ENCODE measurements at places on chromosomes 4 and X.

DNA sequence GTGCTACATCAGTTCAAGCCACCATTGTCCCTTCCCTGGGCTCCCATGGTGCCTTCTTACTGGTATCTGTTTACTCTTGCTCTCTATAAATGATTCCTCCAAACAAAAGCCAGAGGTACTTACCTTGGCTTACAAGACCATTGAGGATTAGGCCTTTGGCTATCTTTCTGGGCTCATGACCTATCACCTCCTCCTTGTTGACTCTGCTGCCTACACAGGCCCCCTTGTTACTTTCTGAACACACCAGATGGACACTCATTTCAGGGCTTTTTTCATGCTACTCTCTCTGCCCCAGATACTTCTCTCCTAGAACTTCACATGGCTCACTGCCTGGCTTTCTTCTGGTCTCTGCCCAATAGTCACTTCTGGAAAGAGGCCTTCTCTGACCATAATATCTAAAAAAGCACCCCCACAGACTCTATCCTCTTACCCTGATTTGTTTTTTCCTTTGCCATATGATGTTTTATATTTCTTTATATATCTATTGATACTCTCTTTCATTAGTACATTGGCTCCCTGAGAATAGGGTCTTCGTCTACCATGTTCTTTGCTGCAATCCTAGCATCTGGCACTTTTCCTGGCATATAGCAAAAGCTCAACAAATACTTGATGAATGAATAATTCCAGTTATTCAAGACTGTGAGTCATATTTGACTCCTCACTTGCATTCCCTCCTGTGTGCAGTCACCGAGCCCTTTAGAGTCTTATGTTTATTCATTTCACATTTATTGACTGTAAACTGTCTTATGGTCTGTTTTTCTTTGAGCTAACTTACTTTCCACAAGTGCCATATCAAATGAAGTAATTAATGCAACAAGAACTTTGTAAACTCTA lies 27.1 kb upstream of the TAPT1 start:
- H3K27ac ChIP-seq: no peak overlapping the region
- no peaks in the 10 kb centered on the region for H3K27me3 ChIP-seq
- H3K4me1 ChIP-seq: no peaks in the 10 kb centered on the region
- DNase-seq: no peak
- peaks cover 48% of the 10 kb centered on the region for H3K36me3 ChIP-seq
- H3K4me3 ChIP-seq: no peak overlapping the region

DNA sequence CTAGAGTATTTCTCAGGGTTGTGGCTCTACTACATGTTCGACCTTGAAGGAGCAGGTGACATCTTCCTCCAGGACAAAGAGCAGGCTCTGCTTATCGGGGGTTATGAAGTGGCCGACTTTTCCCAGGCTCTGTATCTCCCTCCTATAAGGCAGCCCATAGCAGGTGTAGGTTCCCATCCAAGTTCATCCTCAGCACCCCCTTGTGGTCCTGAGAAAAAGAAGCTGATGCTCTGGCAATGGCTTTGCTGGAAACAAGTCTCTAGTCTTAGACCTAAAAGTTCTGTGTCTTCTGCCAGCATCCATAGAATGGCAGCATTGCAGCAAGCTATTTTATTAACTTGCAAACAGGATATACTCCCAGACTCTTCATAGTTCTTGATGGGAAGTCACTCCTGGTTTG lies 836.6 kb upstream of the PRKX start:
- no peak overlapping the region for H3K4me3 ChIP-seq
- no peak for DNase-seq
- H3K27ac ChIP-seq: no peak overlapping the region
- H3K27me3 ChIP-seq: no peaks in the 10 kb centered on the region
- no peaks in the 10 kb centered on the region for H3K36me3 ChIP-seq

DNA sequence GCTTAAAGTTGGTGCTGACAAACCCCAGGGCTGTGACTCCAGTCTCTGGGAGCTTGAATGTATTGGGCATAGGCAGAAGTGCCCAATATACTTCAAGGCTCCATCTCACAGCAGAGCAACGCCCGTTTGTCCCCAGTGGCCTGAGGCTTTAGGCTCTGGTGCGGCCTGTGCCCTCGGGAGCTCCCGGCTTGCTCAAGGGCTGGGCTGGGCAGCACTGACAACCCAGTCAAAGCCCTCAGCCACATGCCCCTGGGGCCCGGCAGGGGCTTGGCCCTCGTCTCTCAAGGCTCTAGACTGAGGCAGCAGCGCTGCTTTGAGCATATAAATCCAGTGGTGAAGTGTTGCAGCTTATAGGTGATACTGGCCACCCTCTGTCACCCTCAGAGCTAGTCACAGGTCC lies 203.7 kb downstream of the AFAP1 start:
- no peak for DNase-seq
- no peak overlapping the region for H3K27ac ChIP-seq
- no peak overlapping the region for H3K4me3 ChIP-seq
- H3K4me1 ChIP-seq: no peaks in the 10 kb centered on the region
- no peaks in the 10 kb centered on the region for H3K27me3 ChIP-seq

- no peak for DNase-seq
- peaks cover 6% of the 10 kb centered on the region for H3K27me3 ChIP-seq
- no peaks in the 10 kb centered on the region for H3K4me1 ChIP-seq
- no peak overlapping the region for H3K4me3 ChIP-seq
Observed at GRCh38 chrX:2548711-2549423, 48.1 kb upstream of the DHRSX start.

DNA sequence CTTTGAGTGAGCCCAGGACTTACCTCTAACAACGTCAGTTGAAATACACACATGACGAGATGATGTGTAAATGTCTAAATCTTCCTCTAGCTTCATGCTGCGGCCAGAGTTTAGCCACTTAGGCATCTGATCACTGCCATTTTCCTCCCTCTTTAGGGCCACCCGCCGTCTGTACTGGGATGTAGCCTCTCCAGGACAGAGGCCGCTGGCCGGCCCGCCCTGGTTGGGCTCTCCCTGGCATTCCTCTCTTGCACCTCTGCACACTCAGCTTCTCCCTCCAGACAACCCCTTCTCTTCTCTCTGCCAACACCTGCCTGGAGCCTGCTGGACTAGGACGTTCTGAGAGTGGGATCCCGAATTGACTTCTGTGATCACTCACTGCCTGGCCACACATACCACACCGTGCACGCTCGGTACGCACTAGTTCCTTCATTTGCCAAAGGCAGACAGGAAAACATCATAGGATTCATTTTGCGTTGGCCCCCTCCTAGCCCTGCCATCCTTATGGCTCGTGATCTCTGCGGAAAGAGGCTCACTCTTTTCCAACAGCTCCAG lies 33.6 kb downstream of the RNF212 start:
- no peak for DNase-seq
- peaks cover 28% of the 10 kb centered on the region for H3K27me3 ChIP-seq
- H3K4me1 ChIP-seq: peaks cover 11% of the 10 kb centered on the region

- no peaks in the 10 kb centered on the region for H3K27me3 ChIP-seq
- H3K4me1 ChIP-seq: no peaks in the 10 kb centered on the region
- no peak overlapping the region for H3K4me3 ChIP-seq
- no peaks in the 10 kb centered on the region for H3K36me3 ChIP-seq
- H3K27ac ChIP-seq: no peak overlapping the region
Observed at GRCh38 chr4:115058533-115058932, 54.9 kb downstream of the NDST4 start.

- no peaks in the 10 kb centered on the region for H3K36me3 ChIP-seq
- H3K4me1 ChIP-seq: no peaks in the 10 kb centered on the region
- DNase-seq: no peak
Observed at GRCh38 chrX:3768881-3769280, 55.4 kb upstream of the PRKX start.

GRCh38 chrX:104854790-104855340 lies 288.9 kb downstream of the IL1RAPL2 start:
- H3K36me3 ChIP-seq: no peaks in the 10 kb centered on the region
- H3K4me3 ChIP-seq: no peak overlapping the region
- no peaks in the 10 kb centered on the region for H3K4me1 ChIP-seq
- no peaks in the 10 kb centered on the region for H3K27me3 ChIP-seq
- no peak overlapping the region for H3K27ac ChIP-seq
- no peak for DNase-seq

DNA sequence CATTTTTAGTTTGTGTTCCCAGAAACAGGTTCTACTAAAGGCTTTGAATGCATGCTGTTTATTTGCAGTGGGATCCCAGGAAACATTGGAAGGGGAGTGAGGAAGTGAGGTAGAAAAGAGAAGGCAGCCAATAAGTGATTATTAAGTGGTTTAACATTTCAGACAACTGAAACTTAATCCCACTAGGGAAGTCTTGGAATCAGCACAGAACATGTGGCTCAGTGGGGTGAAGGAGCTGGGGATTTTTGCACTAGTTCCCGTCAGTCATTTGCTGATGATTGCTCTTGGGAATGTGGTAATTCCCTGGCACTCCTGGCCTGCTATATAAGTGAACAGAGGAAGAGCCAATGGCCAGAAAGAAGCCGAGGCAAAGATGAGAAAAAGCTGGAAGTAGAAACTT lies 1053.0 kb upstream of the IGFBP7 start:
- no peaks in the 10 kb centered on the region for H3K27me3 ChIP-seq
- H3K4me3 ChIP-seq: no peak overlapping the region
- no peaks in the 10 kb centered on the region for H3K4me1 ChIP-seq
- DNase-seq: no peak
- H3K36me3 ChIP-seq: no peaks in the 10 kb centered on the region

DNA sequence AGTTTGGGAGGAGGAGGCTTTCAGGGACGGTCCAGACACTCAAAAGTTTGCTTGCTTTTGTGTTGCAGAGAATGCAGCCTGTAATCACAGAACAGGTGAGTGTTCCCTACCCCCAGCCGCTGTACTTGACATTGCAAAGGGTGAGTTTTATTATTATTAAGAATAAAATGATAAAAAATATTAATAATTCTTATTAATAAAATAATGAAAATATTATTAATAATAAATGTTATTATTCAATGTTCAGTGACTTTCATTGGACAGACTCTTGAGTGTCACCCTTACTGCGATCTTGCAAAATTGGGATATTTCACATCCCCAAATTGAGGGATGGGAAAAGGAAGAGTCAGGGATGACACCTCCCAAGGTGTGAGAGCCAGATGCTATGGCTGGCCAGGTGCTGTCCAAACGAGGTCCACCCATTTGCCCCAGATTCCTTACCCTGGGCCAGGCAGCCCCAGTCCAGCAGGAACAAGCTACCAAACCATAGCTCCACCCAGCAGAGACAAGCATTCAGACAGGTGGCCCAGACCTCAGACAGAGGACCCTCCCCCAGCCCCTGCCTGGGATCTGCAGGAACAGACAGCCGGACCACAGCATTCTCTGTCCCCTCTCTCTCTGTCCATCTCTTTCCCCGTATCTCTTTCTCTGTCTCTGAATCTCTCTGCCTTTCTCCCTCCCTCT lies 22.4 kb downstream of the IL3RA start:
- H3K36me3 ChIP-seq: peaks cover 30% of the 10 kb centered on the region
- no peak overlapping the region for H3K4me3 ChIP-seq
- no peak for DNase-seq
- peaks cover 15% of the 10 kb centered on the region for H3K4me1 ChIP-seq
- peak overlapping the region; percentile 53 for H3K27ac ChIP-seq

DNA sequence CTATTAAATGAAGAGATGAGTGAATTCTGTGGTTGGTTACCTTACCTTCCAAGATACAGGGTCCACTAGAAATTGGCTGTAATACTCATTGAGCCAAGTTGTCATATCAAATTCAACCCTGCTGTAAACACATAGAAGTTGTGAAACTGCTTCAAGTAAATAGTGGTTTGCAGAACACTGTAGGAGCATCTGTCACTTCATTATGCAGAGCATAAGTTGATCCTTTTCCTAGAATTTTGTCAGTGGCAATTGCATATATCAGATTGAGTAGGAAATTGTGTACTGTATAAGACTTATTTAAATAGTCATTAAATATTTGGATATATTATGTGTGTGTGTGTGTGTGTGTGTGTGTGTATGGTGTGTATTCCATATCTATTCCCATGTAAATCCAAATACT lies 8.8 kb upstream of the XK start:
- no peaks in the 10 kb centered on the region for H3K27me3 ChIP-seq
- DNase-seq: no peak
- H3K36me3 ChIP-seq: no peaks in the 10 kb centered on the region

- H3K27ac ChIP-seq: peak overlapping the region; percentile 45
- DNase-seq: no peak
- no peaks in the 10 kb centered on the region for H3K36me3 ChIP-seq
- H3K4me3 ChIP-seq: no peak overlapping the region
- peaks cover 30% of the 10 kb centered on the region for H3K4me1 ChIP-seq
Observed at GRCh38 chr4:40292313-40292759, 42.8 kb upstream of the CHRNA9 start.

GRCh38 chr4:127849505-127850234 lies 31.0 kb upstream of the PLK4 start:
- no peaks in the 10 kb centered on the region for H3K27me3 ChIP-seq
- H3K27ac ChIP-seq: no peak overlapping the region
- H3K4me1 ChIP-seq: no peaks in the 10 kb centered on the region
- no peak for DNase-seq

GRCh38 chr4:1723131-1723801 lies 1.9 kb downstream of the TACC3 start:
- H3K4me3 ChIP-seq: peak overlapping the region; percentile 85
- peaks cover 9% of the 10 kb centered on the region for H3K36me3 ChIP-seq
- peak; percentile 59 for DNase-seq
- H3K27me3 ChIP-seq: no peaks in the 10 kb centered on the region

DNA sequence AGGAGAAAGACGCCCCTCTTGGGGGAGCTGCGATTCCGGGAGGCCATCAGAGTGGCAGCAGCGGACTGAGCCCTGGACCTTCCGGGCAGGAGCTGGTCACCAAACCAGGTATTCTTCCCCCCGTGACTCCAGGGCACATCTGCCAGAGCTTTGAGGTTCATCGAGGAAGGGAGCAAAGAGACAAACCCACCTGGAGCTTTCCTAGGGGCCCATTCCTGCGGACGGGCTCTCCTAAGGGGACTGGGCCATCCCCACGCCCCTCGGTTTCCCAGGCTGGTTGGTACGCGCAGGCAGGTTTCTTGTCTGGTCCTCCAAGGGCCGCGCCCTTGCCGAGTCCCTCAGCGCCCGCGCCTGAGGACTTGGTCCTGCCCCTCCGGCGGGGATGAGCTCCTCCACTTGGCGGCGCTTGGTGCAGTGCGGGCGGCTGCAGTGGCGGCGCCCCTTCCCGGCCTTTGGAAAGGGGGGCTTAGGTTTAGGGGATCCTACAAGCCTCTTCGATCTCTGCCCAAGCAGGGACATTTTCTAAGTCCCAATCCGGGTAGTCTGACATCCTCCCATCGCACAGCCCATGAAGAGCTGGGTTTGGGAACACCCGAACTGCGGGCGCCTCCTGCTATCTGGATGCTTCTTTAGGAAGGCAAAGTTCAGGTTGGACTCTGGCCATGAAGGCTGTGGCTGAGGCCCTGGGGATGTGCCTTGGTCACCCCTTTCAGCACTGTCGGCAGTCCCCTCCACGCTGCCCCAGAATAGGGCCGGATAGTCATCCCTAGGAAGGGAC lies 538 bp downstream of the STBD1 start:
- peaks cover 23% of the 10 kb centered on the region for H3K27me3 ChIP-seq
- no peaks in the 10 kb centered on the region for H3K36me3 ChIP-seq
- peaks cover 10% of the 10 kb centered on the region for H3K4me1 ChIP-seq
- no peak overlapping the region for H3K27ac ChIP-seq

All from memory B cell (primary cell).